ENCODE measurements at places on chromosomes 2 and 18.

- DNase-seq = no peak
Measured at GRCh38 chr2:9108210-9108967, 98.2 kb upstream of the ASAP2 start.

GRCh38 chr2:168626647-168627046, 170.6 kb downstream of the CERS6 start:
- DNase-seq = no peak

GRCh38 chr2:37558623-37559022, 112.8 kb downstream of the CDC42EP3 start:
- no peak for DNase-seq

- DNase-seq = no peak
Measured at GRCh38 chr2:2321200-2321540, 9.9 kb downstream of the MYT1L start.

GRCh38 chr18:8654503-8655451, 45.5 kb downstream of the RAB12 start:
- no peak for DNase-seq

All from activated naive CD4-positive, alpha-beta T cell treated with Interleukin-2 at 50 U/mL for 16 hours (primary cell).